ENCODE measurements at places on chromosomes 3 and 15.

DNA sequence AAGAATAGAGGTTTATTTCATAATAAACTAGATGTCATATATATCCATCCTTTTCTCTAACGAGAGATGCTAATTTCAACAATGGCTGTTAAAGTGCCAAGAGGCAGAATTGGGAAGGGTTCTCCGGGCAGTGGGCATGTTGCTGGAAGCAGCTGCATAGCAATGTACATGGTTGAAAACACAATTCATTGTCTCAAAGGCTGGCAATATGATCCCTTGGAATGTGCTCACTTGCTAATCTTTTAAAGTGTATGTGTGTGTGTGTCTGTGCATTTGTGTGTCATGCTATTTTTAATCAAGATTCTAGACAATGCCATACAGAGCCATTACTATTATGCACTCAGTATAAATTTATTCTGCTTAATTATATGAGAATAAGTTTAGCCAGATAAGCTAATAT, 1020.3 kb downstream of the NAALADL2 start:
- no peak for DNase-seq

DNA sequence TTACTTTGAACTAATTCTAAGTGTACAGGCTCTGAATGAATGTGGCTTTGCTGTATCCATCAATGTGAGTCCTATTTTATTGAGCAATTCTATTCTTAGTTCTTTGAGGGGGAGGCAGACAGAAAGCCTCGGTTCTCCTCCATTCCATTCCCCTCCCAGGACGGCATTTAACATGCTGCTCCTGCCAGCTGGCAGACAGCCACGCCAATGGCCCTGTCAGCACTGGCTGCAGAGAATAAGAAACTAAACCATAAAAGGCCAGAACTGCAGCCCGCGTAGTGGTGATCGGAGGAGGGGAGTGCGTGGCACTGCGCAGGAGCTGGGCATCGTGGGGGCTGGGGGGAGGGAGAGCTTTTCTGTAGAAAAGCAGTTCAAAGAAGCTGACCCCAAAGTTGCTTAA, 76.0 kb upstream of the HACD2 start:
- no peak for DNase-seq

- no peak for DNase-seq
These were observed 10.7 kb upstream of the MAPK6 start for GRCh38 chr15:52008359-52008697.

DNA sequence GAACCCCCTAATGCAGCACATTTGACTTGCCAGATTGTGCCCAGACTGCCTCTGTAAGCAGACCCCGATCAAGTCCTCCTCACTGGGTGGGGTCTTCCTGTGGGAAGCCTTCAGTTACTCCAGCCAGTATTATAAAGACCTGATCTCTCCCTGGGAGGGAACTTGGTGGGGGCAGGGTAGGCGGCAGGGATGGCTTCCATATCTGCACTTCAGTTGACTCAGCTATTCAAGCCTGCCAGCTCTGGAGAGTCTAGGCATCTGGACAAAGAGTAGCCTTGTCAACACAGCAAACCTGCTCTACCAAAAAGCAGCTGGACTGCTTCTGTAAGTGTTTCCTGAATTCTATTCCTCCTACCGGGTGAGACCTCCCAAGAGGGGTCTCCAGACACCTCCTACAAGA, 21.0 kb upstream of the SLC25A38 start:
- DNase-seq, result no peak

- DNase-seq, result no peak
These were observed 619.1 kb upstream of the BCHE start for GRCh38 chr3:166456286-166456685.

DNA sequence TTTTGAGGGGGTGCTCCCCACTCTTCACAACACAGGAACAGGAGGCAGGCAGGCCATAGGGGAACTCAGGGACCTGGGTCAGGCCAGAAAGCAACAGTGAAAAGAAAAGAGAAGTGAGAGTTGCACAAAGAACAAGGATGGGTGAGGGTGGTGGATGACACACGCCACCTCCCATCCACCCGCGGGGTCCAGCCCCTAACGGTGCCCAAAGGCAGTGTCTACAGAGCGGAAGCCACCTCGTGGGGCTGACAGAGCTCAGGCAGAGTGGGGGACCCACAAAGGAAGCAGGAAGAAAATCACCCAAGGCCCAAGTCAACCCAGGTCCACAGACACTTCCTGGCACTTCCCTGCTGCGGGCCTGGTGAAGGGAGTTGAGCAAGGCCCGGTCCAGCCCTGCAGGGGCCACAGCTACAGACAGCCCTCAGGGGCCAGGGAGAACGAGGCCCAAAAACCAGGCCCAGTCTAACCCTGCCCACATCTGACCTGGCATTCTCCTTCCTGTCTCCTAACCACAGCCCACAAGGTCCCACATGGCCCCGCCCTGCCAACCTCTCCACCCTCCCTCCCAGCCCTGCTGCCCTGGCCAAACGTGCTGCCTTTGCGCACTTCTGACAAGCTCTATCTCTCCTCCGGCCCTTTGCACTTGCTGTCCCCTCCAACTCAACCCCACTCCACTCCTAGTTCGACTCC, 5.9 kb downstream of the NUP210 start:
- peak; percentile 92 for DNase-seq

DNA sequence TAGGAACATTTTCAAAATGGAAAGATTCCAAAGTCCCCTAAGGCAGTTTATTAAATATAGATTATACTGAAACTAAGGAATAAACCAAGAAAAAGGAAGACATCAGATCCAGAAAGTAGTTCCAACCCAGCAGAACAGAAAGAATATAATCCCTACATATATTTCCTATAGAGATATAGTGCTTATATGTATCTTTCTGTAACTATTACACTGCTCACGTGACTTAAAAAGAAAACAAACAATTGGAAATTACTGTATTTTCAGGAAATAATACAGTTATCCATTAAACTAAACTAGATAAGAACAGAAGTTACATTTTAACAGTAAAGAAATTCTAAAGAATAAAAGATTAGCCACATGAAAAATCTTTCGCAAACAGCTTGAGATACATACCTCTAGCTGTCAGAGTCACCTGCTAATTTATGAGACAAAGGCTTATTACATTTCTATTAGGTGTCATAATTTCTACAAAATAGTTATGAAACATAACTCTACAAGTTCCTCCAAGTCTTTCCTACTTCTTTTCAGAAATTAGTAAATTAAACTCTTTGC, 10.5 kb downstream of the DPH6 start:
- no peak for DNase-seq

DNA sequence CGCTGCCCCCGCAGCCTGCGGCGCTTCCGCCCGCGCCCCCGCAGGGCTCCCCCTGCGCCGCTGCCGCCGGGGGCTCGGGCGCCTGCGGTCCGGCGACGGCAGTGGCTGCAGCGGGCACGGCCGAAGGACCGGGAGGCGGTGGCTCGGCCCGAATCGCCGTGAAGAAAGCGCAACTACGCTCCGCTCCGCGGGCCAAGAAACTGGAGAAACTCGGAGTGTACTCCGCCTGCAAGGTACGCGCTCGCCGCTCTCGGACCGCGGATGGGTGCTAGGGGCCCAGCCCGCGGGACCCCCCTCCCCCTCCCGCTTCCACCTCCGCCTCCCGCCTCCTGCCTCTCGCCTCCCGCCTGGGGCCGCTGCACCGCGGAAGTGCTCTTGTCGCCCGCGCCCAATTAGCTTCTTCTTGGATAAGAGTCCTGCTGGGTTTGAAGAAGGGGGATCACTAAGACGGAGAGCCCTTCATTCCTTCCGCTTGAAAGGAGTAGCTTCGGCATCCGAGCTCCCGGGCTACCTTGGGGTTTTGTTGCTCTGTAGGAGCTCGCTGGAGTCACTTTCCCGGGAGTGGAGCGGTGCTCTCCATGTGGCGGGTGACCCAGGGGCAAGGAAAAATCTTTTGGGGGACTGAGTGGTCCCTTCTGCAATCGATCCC, 426 bp downstream of the KAT2B start:
- peak; percentile 83 for DNase-seq

All from germinal center (tissue), 1 donor.